B cell (primary cell): ENCODE measurements at places on chromosomes 4 and X. TPM values are rescaled to one million over a fixed set of nuclear protein-coding genes. Genes with fewer than 3 reads are reported as not detected.

DNA sequence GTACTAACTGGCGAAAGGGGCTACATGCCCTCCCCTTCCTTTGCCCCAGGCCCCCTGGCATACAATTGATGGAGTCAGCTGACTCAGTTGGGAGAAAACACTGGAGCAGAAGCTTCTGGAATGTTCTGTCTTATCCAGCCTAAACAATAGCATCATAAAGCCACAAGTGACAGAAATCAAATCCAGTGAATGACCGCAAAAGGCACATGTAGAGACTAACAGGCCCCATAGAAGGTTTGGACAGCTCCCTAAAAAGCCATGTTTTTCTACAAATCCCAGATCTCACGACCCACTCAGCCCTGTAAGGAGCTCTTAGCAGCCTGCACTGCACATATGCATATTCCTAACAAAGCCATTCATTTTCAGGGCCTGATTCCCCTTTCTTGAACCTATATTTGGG lies 25.1 kb downstream of the SCARB2 start:
- no peak for DNase-seq
- H3K27me3 ChIP-seq, result no peaks in the 10 kb centered on the region
- no peak overlapping the region for H3K27ac ChIP-seq
- H3K4me1 ChIP-seq, result no peaks in the 10 kb centered on the region
- H3K36me3 ChIP-seq, result peaks cover 16% of the 10 kb centered on the region
- H3K4me3 ChIP-seq, result no peak overlapping the region

DNA sequence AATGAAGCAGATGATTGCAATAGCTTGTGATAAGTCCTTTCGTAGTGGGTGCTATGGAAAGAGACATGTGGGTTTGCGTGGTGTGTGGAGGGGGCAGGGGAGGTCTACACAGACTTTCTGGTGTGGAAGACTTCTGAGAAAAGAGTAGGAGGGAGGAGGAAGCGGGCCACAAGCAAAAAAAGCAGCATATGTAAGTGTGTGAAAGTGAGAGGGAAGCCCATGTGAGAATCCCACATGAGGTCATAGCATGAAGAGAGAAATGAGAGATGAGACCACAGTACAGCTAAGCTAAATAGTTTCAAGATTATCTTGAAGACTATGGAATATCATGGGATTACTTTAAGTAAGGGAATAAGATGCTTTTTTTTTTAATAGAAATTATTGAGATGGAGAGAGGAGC lies 2039.9 kb upstream of the TENM3 start:
- no peak for DNase-seq
- H3K27ac ChIP-seq, result no peak overlapping the region
- H3K4me3 ChIP-seq, result no peak overlapping the region
- no peaks in the 10 kb centered on the region for H3K27me3 ChIP-seq

GRCh38 chr4:17884063-17884462 lies 73.3 kb downstream of the NCAPG start:
- no peak for DNase-seq
- H3K36me3 ChIP-seq, result peaks cover 5% of the 10 kb centered on the region
- H3K27ac ChIP-seq, result no peak overlapping the region
- H3K27me3 ChIP-seq, result no peaks in the 10 kb centered on the region
- no peak overlapping the region for H3K4me3 ChIP-seq

- H3K27me3 ChIP-seq, result no peaks in the 10 kb centered on the region
- H3K4me3 ChIP-seq, result no peak overlapping the region
- no peak overlapping the region for H3K27ac ChIP-seq
- H3K36me3 ChIP-seq, result no peaks in the 10 kb centered on the region
- no peak for DNase-seq
These were observed 19.8 kb upstream of the CXCL2 start for GRCh38 chr4:74118600-74119338.

- no peak overlapping the region for H3K27ac ChIP-seq
- no peaks in the 10 kb centered on the region for H3K27me3 ChIP-seq
- H3K4me1 ChIP-seq, result no peaks in the 10 kb centered on the region
- H3K36me3 ChIP-seq, result no peaks in the 10 kb centered on the region
- DNase-seq, result no peak
These were observed 7.0 kb upstream of the TRIML1 start for GRCh38 chr4:188132232-188132631.

DNA sequence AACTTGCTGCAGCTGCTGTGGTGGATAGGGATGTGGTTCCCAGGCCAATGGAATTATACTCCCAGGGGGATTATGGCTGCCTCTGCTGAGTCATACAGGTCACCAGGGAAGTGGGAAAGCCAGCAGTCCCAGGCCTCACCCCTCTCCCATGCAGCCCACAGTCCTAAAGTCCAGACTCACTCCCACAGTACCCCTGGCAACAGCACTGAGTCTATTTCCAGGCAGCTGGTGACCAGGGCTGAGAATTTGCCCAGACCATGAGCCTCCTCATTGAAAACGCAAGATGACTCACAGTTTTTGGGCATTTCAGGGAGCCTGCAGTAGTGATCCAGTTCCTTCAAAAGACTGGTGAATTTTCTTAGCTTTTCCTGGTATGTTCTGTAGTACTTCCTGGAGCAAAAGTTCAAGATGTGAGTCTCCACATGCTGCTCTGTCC lies 137.6 kb downstream of the NPNT start:
- H3K27ac ChIP-seq, result no peak overlapping the region
- H3K4me1 ChIP-seq, result no peaks in the 10 kb centered on the region
- no peaks in the 10 kb centered on the region for H3K36me3 ChIP-seq
- H3K4me3 ChIP-seq, result no peak overlapping the region
- no peak for DNase-seq
- no peaks in the 10 kb centered on the region for H3K27me3 ChIP-seq

- DNase-seq, result peak; percentile 74
- H3K4me1 ChIP-seq, result peaks cover 33% of the 10 kb centered on the region
- H3K36me3 ChIP-seq, result no peaks in the 10 kb centered on the region
- H3K4me3 ChIP-seq, result no peak overlapping the region
These were observed 90.7 kb downstream of the NSUN7 start for GRCh38 chr4:40840255-40840984.

DNA sequence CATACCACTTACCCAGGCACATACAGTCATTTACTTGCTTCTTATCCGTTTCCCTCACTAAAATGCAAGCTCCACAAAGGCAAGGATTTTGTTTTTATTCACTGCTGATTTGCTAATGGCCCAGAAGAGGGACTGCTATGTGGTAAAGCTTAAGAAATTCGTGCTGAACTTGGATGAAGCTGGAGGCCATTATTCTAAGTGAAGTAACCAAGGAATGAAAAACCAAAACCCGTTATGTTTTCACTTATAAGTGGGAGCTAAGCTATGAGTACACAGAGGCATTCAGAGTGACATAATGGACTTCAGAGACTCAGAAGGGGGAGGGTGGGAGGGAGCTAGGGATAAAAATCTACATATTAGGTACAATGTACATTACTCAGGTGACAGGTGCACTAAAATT lies 47.2 kb downstream of the RAB33B start:
- no peak overlapping the region for H3K27ac ChIP-seq
- no peak overlapping the region for H3K4me3 ChIP-seq
- DNase-seq, result no peak
- no peaks in the 10 kb centered on the region for H3K36me3 ChIP-seq
- H3K27me3 ChIP-seq, result no peaks in the 10 kb centered on the region

- H3K27me3 ChIP-seq, result no peaks in the 10 kb centered on the region
- H3K27ac ChIP-seq, result no peak overlapping the region
- H3K4me1 ChIP-seq, result no peaks in the 10 kb centered on the region
- no peak overlapping the region for H3K4me3 ChIP-seq
- no peak for DNase-seq
- no peaks in the 10 kb centered on the region for H3K36me3 ChIP-seq
These were observed 53.6 kb downstream of the TRMT44 start for GRCh38 chr4:8494218-8494617.

DNA sequence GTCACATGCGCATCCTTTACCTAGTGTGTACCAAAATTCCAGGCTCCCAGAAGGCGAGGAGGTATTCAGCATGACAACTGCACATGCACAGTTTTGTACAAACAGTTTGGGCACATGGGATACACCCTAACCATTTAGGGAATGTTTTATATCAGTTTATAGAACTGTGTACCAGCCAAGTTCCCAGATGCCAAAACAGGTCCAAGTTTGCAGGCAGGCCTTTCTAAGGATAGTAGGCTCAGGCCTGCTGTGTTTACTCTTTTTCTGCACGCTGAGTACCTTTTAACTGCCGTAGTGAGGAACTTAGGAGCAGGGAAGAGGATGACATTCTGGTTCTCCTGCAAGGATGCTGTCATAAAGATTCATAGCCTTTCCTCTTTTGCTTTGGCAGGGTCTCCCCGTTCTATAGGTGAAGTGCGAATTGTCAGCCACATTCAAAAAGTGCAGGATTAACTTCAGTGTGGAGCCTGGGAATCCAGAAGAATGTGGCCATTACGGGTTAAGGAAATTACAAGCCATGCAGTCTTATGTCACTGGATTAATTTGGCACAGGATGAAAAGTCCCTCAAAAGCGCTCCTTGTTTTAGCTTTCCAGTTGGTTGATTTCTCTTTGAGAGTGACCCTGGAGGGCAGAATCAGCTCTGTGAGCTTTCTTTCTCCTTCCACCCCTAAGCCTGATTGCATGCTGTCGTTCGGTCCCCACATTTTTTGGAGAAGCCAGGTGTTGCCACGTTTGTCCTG lies 259.8 kb downstream of the ARHGAP10 start:
- H3K36me3 ChIP-seq, result no peaks in the 10 kb centered on the region
- no peak overlapping the region for H3K4me3 ChIP-seq
- no peak for DNase-seq
- H3K27me3 ChIP-seq, result no peaks in the 10 kb centered on the region
- no peak overlapping the region for H3K27ac ChIP-seq
- H3K4me1 ChIP-seq, result no peaks in the 10 kb centered on the region

DNA sequence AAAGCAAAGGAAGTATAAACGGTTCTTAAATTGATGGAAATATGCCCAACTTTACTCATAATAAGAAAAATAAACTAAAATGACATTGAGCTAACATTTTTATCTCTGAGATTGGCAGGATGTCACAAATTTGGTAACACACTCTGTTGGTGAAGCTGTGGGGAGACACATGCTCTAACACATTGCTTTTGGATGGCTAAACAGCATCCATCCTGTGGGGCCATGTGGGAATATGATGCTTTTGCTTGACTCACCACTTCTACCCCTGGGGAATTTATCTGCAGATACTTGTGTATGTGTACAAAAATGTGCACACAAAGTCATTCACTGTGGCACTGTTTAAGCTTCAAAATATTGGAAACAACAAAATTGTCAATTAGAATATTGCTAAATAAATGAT lies 100.2 kb downstream of the ANAPC4 start:
- no peaks in the 10 kb centered on the region for H3K27me3 ChIP-seq
- H3K36me3 ChIP-seq, result no peaks in the 10 kb centered on the region
- H3K4me1 ChIP-seq, result no peaks in the 10 kb centered on the region
- no peak for DNase-seq
- H3K4me3 ChIP-seq, result no peak overlapping the region

DNA sequence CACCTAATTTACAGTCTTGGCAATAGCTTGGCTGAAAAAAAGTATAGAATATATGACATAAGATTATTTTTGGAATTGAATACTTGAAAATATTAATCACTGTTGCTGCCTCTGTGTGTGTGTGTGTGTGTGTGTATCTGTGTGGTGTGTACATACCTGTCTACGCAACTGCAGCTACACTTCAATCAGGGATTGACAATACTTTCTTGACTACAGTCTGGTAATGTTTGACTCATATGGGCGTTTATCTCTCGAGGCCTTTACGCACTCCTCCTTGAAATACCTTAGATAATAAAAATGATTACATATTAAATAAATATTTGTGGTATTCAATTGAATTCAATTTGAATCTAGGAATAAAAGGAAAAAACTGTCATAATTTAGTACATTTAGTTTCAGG lies 565.2 kb downstream of the PCDH18 start:
- H3K27me3 ChIP-seq, result no peaks in the 10 kb centered on the region
- no peak overlapping the region for H3K27ac ChIP-seq
- no peak overlapping the region for H3K4me3 ChIP-seq
- no peak for DNase-seq
- no peaks in the 10 kb centered on the region for H3K4me1 ChIP-seq

GRCh38 chr4:147447786-147448185 lies 33.1 kb upstream of the EDNRA start:
- DNase-seq, result no peak
- H3K4me3 ChIP-seq, result no peak overlapping the region
- H3K27me3 ChIP-seq, result no peaks in the 10 kb centered on the region
- H3K27ac ChIP-seq, result no peak overlapping the region

DNA sequence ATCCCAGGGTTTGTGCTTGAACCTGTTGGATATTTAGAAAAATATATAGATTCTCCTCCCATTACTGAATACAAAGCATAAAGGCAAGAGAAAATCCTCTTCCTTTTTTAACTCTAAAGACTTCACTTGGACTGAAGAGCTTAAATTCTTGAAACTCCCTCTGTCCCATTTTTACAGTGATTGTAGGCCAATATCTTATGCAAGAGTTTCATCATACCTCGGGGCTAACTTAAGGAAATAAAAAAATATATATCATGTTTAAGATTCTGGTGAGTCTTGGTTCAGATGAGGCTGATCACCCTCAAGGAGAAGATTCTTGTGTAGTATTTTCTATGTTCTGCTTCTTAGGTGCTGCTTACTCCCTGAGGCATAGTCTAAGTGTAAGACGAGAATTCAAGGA lies 1449.6 kb downstream of the C4orf33 start:
- no peak overlapping the region for H3K4me3 ChIP-seq
- no peak overlapping the region for H3K27ac ChIP-seq
- H3K4me1 ChIP-seq, result no peaks in the 10 kb centered on the region
- no peaks in the 10 kb centered on the region for H3K36me3 ChIP-seq
- DNase-seq, result no peak
- no peaks in the 10 kb centered on the region for H3K27me3 ChIP-seq

DNA sequence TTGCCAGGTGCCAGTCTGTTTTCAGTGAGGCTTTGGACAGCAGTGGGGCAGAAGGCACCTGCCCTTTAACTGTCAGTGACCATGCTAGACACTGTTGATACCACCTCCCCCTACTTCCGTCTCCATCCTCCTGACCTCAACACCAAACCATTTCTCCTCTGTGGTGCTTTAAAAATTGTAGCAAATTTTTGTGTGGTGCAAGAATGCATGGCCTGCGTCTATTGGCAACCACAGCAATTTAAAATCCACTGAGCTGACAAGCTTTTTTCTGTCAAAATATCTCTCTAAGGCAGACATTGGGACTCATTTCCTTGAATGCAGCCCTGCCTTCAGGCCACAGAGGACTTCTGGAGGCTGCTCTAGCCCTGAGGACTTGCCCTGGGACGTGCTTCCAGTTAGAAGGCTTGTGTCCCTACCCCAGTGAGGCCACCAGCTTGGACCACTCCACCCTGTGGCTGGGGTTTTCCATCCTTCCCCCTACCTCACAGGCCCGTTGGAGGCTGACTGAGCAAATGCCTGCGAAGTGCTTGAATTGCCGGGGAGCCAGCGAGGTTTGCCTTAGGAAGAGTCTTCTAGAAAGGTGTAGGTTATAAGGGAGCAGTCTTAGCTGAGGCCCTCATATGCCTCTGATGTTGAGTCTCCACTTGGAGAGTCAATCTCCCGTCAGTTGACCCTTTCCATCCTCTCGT lies 6.9 kb downstream of the PRRG3 start:
- H3K4me3 ChIP-seq, result no peak overlapping the region
- H3K27me3 ChIP-seq, result no peaks in the 10 kb centered on the region
- no peak overlapping the region for H3K27ac ChIP-seq
- H3K4me1 ChIP-seq, result no peaks in the 10 kb centered on the region
- no peak for DNase-seq
- no peaks in the 10 kb centered on the region for H3K36me3 ChIP-seq

Gene TMSB15B
- polyA plus RNA-seq, result 5.5 and 7.6 TPM in 2 replicates

Gene EVC2
- 0.13 TPM in 1 of 2 replicates, not detected in the other for polyA plus RNA-seq

Gene RNF128
- not detected in 2 replicates for polyA plus RNA-seq

Gene CCNB3
- polyA plus RNA-seq, result 0.19 and 0.69 TPM in 2 replicates

Gene PABPC1L2B
- polyA plus RNA-seq, result not detected in 2 replicates

Gene C4orf46
- polyA plus RNA-seq, result 4.6 and 18.0 TPM in 2 replicates

Gene SLC9B1
- 2.2 and 3.8 TPM in 2 replicates for polyA plus RNA-seq

Gene SCML2
- polyA plus RNA-seq, result 1.2 and 1.5 TPM in 2 replicates
